Pulmonary artery endothelial cell (primary cell): ENCODE measurements at places on chromosomes 1 and 21. TPM values are rescaled to one million over a fixed set of nuclear protein-coding genes. Genes with fewer than 3 reads are reported as not detected.

GRCh38 chr1:193069748-193070385, 10.5 kb downstream of the RO60 start:
- DNase-seq, result no peak

DNA sequence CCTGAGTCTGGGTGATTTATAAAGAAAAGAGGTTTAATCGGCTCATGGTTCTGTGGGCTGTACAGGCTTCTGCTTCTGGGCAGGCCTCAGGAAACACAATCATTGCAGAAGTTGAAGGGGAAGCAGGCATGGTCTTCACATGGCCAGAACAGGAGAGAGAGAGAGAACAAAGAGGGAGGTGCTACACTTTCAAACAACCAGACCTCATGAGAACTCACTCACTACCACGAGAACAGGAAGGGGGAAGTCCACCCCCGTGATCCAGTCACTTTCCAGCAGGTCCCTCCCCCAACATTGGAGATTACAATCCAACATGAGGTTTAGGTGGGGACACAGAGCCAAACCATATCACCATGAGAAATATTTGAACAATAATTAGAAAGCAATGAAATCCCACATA, 222.9 kb downstream of the FAM72C start:
- DNase-seq, result no peak

Gene GPR37L1
- not detected in 2 replicates for total RNA-seq

GRCh38 chr1:42747125-42747524, 7.1 kb upstream of the CLDN19 start:
- no peak for DNase-seq

Gene DPYD
- 50.6 and 54.7 TPM in 2 replicates for total RNA-seq

Gene CELA3A
- not detected in 2 replicates for total RNA-seq

- DNase-seq, result no peak
These were observed 29.1 kb downstream of the TEX35 start for GRCh38 chr1:178541829-178542553.

DNA sequence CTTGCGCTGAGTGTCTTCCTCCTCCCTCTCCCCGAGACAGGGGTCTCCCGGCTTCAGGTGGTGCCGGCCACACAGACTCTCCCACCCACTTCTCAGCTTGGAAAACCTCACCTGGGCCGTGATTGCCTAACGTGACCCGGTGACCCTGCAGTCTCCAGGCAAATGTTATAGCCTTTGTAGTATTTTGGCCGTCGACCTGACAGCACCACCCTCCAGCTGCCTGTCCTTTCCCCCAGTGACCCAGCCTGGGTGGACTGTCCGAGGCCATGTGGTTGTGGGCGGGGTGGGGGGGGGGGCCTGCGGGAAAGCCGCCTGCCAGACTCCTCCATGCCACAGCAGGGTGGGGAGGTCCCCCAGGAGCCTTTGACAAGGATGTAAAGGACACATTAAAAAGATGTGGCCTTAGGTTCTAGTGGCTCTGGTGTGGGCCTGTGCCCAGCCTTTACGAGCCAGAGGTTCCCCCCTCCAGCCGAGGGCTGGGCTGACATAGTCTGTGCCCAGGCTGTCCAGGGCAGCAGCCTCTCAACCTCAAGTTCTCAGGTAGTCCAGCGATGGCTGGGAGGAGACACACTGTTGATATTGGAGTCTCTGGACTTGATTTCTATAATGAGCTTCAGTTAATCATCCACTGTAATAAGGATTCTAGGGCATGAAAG, 8.1 kb downstream of the TOR3A start:
- no peak for DNase-seq

GRCh38 chr21:26169061-26169610, 1.4 kb downstream of the APP start:
- peak; percentile 27 for DNase-seq

DNA sequence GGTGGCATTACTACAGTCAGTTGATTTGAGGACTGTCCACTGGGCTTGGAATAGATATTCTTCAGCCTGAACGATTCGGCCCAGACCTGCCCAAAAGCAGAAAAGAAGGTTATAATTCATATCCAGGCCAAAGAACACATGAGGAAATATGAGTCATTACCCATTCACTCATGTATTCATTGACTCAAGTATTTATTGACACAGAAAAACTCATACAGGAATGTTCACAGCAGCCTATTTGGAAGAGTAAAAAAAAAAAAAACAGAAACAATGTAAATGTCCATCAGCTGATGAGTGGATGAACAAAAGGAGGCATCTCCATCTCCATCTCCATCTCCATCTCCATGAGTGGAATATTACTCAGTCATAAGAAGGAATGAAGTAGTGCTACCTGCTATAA, 15.9 kb downstream of the ZMYND12 start:
- DNase-seq, result peak; percentile 63
